Stimulated activated CD8-positive, alpha-beta memory T cell treated with anti-CD3 and anti-CD28 coated beads, Interleukin-2, amount 100 ng/mL, for 48 hours (primary cell): ENCODE measurements at places on chromosomes 7 and 10.

GRCh38 chr7:64946772-64947171, 43.7 kb downstream of the ZNF273 start:
- peak; percentile 13 for DNase-seq

- no peak for DNase-seq
Observed at GRCh38 chr10:27536437-27536836, 32.3 kb downstream of the RAB18 start.

DNA sequence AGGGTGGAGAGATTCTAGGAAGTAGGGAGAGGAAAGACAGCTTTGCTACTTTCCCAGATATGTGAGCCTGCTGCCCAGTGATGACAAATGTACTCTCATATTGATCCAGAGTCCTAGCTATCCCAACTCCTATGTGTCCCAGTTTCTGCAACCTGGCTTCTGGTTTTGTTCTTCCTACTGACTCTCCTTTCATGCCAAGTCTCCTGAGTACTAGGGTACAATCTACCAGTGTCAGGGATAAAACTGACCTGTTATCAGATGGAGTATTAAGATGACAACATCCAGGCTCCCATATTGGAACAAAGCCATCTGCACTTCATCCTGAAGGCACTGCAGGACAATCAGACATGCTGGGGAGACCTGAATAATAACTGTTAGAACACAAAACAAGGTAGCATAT, 233.7 kb upstream of the PHYHIPL start:
- no peak for DNase-seq

DNA sequence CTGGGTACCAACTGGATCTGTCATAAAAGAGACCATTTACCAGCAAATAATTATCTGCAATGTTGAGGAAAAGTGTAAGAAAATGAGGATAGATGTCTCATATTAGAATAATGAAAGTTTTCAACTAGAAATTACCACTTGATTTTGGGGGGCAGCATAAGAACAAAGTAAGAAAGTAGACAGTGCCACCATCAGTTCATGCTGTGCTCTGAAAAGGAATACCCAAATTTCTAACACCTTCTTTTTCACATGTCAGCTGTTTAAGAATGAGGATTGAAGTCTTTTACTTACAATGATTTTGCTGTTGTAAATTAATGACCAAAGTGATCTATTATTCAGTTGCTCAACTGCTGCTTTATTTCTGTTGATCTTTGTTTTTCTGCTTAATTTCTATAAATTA, 578.3 kb downstream of the ETV1 start:
- DNase-seq, result no peak

DNA sequence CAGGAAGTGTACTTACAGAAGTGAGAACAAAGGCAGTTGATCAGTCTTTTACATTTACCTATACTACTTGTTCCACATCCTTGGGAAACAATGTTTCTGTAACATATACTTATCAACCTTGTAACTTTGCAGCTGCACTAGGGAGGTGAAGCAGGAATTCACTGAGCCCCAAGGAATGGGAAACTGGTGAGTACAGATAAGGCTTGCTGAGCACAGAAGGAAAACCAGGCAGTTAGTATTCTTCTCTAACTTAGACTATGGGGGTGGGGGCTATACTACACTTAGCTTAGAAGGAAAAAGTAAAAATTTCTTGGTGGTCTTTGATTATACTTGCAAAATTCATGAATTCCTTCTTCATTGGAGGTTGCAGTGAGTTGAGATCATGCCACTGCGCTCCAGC, 6.9 kb upstream of the ZNF33A start:
- no peak for DNase-seq

DNA sequence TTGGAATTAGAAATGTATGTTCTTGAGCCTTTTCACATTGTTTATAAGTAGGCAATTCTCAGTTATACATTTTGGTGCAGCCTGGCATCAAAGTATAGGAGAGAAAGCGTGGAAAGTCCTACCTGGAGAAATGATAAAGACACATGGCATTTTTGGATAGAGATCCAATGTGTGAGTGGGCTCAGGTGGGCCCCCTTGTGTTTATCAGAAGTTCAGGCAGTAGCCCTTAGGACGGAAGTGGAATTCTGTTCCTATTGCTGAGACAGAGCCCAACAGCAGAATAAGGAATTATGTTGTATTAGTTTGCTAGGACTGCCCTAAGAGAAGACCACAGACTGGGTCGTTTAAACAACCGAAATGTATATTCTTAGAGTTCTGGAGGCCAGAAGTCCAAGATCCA, 85.2 kb upstream of the AMPH start:
- no peak for DNase-seq

GRCh38 chr7:14902589-14903067, at the start of gene DGKB:
Gene DGKB (minus strand): TSS chr7:14902751.
- DNase-seq, result no peak

DNA sequence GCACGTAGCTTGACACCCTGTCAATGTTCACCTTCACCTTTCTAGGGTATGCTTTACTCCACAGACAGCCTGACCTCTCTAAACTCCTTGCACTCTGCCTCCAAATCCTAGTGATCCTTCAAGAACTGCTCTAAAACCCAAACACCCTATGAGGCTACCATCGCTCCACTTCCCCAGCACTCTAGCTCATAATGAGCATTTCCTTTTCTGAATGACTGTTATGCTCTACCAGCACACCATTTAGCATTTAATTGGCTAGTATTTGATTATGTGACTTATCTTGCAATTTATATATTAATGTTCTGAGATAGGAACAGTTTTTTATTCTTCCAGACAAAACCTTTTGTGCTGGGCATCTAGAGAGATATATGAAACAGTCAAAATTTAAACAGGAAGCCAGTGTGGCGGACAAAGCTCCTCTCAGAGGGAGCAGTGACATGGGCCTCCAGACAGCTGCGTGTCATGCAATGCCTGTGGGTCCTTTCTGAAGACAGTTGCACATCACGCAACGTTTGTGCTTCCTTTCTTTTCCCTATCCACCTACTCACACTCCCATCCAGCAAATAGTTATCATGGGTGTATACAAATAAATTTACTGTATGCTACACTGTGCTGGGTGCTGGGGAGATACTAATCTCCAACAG, 86.3 kb downstream of the ALOX5 start:
- no peak for DNase-seq
